ENCODE measurements at places on chromosomes 3 and 15.

DNA sequence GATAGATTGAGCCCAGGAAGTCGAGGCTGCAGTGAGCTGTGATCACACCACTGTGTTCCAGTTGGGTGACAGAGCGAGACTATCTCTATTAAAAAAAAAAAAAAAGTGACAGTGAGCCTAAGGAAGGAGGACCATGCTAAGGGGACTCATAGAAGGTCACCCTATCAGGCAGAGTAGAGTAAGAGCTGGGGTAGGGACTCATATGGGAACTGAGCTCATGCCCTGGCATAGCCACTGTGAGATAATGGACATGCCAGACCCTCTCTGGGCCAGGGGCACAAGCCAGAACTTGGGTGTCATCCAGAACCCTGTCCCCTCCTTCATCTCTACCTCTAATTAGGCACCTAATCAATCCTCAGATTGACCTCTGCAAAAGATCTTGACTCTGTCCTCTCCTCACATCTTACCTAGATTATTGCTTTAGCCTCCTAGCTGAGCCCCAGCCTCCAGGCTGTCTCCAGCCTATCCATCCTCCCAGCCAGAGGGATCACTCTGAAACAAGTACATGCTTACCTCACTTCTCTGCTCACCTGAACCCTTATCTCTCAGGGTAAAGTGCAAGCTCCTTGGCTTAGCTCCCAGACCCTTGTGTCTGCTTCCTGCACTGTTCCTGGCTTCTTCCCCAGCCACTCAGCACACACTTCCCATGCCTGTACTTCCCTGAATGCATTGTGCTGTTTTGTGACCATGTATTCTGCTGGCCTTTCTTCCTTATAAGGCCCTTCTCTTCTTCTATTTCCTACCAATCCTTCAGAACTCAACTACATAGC is 76.4 kb downstream of the DAPK2 start:
- DNase-seq = peak; percentile 51

- DNase-seq = no peak
Observed at GRCh38 chr3:16790432-16791400, 94.0 kb upstream of the PLCL2 start.

DNA sequence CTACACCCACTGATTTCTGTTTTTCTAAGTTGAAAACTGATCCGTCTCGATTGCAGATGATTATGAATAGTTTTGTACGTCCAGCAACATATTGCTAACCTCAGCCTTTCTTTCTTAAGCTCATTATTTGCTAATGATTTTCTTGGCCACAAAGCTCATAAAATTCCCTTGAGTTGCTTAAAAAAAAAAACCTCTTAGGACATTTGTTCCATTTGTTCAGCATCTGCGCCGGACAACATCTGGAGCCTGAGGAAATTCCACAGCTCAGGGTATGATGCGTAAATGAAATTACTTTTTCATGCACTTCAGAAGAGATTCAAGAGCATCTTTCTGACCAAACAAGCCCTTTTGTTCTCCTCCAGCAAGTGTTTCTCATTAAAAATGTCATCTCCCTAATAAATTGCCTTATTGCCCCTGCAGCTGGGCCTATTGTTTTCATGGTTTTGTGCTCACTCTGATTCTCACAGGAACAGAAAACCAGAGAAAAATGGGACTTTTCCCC is 249.1 kb upstream of the MCTP2 start:
- no peak for DNase-seq

DNA sequence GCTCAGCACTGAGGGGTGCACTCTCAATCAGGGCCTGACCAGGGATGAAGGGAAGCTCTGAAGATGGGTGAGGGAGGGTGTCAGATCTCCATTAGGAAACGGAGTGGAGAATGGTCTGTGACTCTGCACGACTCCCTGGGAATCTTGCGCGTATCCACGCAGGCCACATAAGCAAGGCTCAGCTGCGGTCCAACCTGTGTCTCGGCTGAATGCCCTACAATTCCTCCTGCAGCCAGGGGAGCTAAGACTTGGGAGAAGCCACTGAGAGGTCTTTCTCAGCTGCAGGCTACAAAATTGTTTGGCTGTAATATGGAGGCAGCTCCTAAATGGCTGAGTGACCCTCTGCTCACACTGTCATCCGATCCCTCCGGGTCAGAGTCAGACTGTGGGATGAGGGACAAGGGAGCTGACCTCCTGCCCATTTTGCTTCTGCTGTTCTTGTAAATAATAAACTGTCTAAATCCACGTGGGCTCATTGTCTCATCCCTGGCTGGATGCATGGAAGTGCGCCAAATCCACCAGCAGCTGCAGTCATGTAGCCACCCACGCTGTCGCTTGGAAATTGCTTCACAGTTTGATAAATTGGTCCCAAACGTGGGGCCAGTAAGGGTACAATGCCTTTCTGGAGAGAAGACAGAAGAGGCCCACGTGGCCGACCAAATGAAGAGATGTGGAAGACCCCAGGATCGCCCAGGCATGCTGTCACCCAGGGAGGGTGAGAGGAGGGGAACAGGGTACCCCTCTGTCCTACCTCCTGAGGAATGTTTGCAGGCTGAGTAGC is 30.5 kb downstream of the ALS2CL start:
- no peak for DNase-seq

DNA sequence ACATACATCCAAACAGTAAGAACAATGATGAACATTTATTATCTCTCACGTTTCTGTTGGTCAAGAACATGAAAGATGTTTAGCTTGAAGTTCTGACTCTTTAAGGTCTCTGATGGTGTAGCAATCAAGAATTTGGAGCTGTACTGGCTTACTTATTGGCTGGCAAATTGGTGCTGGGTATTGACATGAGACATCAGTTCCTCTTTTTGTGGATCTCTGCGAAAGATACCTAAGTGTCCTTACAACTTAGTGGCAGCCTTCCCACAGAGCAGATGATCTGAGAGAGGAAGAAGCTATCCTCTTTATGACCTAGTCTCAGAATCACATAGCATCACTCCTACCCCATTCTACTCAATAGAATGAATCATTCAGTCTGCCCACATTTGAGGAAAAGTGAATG is 309.8 kb upstream of the DCBLD2 start:
- DNase-seq = no peak

GRCh38 chr3:155957412-155957880 is 87.0 kb downstream of the GMPS start:
- no peak for DNase-seq

GRCh38 chr3:48220746-48221145 is 2.5 kb upstream of the CAMP start:
- no peak for DNase-seq
